ENCODE measurements at places on chromosomes 3 and 15.
A peak's percentile ranks its signal among the peaks of the same experiment; 100 is the strongest.

DNA sequence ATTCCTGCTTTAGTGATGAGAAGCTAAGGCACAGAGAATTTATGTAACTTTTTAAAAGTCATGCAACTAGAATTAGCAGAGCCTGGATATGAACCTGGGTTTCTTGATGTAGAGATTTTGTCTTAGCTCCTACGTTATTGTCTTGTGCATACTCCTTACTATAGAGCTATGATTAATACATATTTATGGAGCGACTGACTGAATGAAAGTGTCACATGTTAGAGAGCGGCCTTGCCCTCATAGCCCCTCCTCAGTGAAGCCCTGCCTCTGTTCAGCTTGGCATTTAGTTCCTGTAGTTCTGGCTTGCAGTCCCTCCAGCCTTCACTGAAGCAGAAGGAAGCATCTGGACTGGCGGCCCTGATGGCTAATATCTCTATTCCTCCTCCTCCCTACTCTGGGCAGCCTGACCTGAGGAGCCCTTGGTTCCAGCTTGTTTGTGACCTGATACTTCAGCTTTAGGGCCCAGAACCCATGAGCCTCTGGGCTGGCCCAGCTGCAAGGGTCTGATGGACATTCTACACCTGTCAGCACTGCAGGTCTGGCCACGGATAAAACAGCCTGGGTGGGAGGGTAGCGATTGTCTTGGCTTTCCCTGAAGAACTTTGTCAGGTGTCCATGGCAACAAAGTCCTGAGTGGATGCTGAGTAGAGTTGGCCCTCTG, 13.4 kb upstream of the AGBL1 start:
- DNase-seq = no peak

DNA sequence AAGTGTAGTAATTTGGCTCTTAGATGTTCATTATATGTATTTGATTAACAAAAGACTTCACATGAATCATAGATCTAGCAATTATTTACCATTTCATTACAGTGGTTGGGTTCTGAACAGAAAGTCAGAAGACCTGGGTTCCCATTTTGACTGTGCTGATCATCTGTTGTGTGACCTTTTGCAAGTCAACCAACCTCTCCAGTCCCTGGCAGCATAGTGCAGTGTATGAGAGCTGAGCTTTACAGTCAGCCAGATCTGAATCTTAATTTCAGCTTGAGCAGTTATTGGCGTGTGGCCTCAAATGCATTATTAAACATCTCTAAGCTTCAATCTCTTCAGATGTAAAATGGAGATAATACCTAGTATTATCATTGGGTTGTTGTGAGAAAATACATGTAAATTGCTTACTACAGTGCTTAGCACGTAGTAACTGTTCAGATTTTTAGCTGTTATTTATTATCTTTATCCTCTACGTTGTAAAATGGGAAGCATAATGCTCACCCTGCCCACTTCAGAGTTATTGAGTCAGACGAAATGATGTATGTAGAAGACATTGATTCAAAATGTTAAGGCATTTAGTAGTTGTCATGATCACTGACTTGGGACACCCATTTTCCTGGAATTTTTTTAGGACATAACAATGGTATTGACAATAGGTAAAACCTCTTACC, 104.0 kb downstream of the KLHL25 start:
- DNase-seq = peak; percentile 44

DNA sequence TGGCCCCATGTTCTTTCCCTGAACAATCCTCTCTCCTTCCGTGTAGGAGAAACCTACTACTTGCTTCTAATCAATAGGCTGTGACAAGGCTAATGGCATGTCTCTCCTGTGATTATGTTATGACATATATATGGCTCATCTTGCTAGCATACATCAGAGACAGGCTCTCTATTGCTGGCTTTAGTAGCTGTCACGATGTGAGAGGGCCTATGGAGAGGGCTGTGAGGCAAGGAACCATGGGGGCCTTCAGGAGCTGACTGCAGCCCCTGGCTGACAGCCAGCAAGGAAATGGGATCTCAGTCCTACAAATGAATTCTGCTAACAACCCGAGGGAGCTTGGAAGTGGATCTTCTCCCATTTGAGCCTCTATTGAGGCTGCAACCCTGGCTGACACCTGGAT, 96.3 kb downstream of the EOMES start:
- DNase-seq = no peak

DNA sequence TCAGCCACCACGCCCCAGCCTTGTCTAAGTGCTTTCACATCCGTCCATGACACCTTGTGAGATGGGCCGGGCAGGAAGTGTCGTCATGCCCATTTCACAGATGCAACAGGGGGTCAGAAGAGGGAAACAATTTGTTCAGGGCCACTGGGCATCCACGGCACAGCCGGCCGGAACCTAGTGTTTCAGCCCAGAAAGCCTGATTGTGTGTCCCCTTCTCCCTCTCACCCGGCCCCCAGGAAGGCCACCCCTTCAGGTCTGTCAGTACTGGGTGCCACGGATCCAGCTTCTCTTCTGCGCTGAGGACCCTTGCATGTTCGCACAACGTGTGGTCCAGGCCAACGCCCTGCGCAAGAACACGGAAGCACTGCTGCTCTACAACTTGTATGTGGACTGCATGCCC, 15.8 kb downstream of the DNAH1 start:
- no peak for DNase-seq

DNA sequence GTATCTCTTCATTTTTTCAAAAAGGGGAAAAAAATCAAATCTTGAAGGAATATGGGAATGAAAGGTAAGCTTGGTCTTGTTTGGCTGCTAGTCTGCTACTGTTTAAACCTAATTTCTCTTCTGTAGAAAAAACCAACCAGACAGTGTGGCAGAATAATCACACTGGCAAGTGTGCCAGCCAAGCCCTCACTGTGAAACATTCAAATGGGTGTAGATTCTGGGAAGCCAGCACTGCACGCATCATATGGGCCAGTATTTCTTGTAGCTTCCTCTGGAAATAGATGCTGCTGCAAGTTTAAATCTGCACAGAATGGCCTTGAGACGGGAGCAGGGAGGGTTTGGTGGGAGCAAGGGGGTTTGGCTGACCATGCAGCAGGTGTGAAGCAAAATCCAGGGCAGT, 62.1 kb downstream of the POMGNT2 start:
- no peak for DNase-seq

All from CD4-positive, alpha-beta T cell treated with Interleukin-6 at 100 ng/mL for 8 hours (primary cell).